ENCODE measurements at places on chromosomes 11 and 22.

GRCh38 chr11:132284048-132284447 lies 913.6 kb downstream of the NTM start:
- DNase-seq, result no peak

DNA sequence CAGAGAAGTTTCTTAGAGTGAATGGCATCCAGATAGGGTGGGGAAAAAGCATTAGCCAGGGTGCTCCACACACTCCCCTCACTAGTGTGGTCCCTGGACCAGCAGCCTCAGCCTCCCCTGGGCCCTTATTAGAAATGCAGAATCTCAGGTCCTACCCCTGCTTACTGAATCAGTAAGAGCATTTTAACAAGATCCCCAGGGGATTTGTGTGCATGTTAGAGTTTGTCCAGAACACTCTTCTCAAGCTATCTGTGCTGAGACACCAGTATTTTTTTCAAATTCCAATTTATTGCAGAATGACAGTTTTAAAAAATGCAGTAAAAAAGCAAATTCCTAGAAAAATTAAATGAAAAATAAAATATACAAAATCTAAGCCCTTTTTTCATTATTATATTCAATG lies 123.1 kb downstream of the MIAT start:
- no peak for DNase-seq

DNA sequence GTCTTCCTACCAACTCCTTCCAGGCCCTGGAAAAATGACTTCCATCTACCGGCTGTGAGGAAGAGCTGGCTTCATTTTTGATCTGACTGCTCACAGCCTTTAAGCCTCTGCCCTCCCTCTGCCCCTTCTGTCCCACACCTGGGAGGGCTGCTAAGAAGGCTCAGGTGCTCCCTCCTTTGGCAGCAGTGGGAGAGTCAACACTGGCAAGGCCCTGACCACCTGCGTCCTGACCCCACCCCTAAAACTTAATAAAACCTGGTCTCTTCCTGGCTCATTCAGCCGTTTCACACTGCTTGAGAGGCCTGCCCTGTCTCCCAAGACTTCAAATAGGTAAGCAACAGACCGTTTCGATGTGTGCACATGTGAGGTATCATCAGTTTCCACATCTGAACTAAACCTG lies 52.1 kb upstream of the NFRKB start:
- no peak for DNase-seq

- no peak for DNase-seq
These were observed 86.6 kb downstream of the CLPB start for GRCh38 chr11:72347691-72348090.

DNA sequence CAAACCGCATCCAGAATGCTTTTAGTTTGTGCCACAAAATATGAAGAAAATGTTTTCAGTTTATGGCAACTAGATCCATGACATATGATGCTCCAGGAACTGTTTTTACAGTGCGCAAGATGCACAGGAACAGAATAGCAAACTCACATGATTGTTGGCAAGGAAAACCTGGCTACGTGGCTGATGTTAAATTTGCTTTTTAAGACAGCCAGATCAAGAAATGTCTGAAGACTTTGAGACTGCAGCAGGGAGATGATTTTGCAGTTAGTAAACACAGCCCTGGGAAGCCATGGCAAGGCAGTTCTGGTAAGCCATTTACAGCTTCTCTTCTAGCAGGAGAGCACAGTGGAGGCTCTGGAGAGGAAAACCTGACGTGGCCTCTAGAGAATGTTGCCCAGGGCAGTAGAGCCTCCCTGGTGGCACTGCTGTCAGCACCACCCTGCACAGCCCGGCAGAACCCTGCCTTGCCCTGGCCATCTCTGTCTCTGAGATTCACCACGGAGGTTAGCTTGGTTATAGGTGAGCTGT lies 69.8 kb upstream of the TNRC6B start:
- DNase-seq, result peak; percentile 27

DNA sequence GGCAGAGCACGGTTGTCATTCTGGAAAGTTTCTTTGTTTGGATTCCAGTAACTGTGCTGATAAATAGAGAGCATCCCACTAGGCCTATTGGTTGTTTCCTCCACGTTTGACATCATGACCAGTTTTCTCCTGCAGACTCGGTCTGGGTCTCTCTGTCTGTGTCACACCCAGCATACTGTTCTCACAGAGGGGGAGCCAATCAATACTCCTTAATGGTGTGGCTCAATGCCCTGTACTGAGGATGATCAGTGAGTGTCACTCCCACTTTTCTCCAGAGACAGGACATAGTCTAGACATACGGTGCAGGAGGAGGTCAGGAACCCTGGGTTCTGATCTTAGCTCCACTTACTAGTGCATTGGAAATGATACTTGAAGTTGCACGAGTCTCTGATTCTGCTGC lies 88.2 kb upstream of the BLID start:
- no peak for DNase-seq

DNA sequence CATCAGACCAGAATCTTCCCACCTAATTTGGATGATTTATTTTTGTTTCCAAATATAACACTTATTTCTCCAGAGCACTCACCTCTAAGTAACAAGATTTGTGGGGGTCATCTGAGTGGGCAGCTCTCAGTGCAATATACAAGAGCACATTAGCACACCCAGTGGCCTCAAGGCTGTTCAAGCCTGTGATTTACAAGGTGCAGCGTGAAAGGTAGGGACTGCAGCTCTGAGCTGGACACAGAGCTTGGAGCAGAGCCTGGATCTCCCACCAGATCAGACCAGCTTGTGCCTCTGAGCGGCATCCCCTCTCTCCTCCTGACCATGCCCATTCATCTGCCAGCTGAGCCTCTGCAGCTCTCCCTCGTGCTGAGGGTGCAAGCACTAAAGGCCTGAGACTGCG lies 323.3 kb upstream of the ZC3H12C start:
- DNase-seq, result no peak

- no peak for DNase-seq
These were observed 4.1 kb downstream of the TRABD start for GRCh38 chr22:50189849-50190181.

- no peak for DNase-seq
These were observed 34.9 kb upstream of the ACER3 start for GRCh38 chr11:76825726-76826396.

GRCh38 chr11:45324459-45324858 lies 38.3 kb upstream of the SYT13 start:
- no peak for DNase-seq

- DNase-seq, result no peak
These were observed 21.5 kb downstream of the SPTBN2 start for GRCh38 chr11:66707486-66707885.

- DNase-seq, result no peak
These were observed 114.1 kb downstream of the LARGE1 start for GRCh38 chr22:33806191-33806590.

GRCh38 chr11:110955776-110956175 lies 243.5 kb upstream of the ARHGAP20 start:
- DNase-seq, result no peak

GRCh38 chr22:34429314-34429713 lies 509.0 kb upstream of the LARGE1 start:
- DNase-seq, result no peak

GRCh38 chr22:46579751-46580449 lies 40.3 kb upstream of the GRAMD4 start:
- no peak for DNase-seq

GRCh38 chr22:42752230-42752746 lies 31.6 kb upstream of the A4GALT start:
- no peak for DNase-seq

DNA sequence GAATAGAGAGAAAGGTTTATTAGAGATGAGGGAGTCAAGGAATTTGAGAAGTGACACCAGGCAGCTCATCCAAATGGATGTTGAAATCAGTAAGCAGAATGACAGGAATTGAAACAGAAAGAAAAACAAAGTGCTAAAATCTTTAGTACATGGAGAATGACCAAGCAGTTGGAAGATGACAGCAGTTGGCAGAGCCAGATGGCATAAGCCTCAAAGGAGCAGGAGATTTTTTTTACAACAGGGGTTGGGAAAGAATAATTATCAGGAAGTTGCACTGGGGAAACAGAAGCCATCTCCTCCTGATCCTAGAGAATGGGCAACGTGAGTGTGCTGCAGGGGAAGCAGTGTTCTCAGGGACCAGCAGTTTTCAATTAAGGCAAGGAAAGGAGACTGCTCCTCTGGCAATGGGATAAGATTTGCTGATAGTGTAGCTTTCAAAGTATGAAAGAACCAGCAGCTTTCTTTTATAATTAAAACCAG lies 28.9 kb downstream of the RAB39A start:
- no peak for DNase-seq

DNA sequence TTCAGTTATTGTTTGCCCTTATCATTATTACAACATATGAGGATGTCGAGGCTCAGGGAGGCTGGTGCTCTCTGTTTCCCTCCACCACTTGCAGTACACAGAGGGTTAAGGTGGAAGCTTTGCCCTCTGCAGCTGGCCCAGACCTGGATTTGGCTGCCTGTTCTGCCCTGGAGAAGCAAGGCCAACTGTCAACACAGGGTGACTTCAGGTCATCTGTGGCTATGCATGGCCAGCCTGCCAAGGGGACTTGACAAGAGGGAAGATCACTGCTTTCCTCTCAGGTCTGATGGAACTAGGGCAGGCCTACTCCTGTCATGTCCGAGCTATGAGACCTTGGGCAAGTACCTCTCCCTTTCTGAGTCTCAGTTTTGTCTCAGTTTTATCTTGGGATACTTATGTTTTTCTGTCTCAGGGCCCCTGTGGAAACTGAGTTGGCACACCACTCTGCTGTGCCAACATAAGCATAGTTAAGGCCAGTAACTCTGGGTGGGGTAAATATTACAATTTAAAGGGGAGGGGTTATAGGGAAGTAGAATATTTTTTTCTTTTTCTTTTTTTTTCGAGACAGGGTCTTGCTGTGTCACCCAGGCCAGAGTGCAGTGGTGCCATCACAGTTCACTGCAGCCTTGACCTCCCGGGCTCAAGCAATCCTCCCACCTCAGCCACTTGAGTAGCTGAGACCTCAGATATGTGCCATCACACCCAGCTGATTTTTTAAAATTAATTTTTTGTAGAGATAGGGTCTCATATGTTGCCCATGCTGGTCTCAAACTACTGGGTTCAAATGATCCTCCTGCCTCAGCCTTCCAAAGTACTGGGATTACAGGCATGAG lies 2.4 kb upstream of the THRSP start:
- no peak for DNase-seq

DNA sequence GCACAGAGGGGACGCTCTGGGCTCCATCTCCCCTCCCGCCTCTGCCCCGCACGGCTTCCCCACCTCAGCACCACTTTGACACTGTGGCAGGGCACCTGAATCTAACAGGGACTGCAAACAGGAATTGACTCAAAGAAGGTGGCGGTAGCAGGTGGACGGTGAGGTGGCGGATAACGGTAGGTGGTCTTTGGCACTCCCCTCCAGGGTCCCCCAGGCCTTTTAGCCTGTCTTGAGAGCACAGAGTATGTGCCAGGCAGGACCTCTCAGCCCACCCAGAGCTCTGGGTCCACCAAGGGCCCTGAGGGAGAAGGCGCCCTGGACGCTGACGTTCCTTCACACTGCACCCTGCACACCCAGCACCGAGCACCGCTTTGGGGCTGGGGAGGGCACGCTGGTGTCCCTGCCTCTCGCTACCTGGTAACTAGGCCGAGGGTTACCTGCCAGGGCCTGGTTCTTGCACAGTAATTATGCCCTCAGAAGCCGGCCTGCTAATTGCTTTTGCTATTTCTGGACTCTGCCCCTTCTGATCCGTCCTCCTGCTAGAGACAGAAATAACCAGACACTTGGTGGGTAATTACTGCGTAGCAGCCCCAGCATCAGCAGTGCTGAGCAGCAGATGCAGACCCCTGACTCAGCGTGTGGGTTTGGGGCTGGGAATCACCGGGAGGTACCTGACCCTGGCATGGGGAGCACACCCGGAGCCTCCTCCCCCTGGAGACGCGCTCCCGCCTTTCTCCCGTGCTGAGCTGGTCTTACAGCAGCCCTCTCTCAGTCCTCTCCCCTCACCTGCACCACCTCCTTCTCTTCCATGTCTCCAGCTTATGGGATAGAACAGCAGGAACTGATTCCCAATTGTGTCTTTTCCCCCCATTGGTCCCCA lies 103.3 kb upstream of the B3GAT1 start:
- peak; percentile 5 for DNase-seq

DNA sequence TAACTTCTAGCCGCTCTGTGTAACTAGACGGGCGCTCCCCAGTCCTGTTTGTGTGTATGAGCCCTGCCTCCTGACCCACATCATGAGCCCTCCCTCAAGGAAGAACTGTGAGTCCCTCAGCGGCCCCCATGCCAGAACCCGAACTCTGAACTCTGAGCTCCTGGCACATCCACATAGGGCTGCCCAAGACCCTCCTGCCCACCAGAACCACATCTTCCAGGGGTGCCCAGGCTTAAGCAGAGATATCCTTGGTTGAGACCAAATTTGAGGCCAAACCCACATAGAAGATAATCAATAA lies 3.0 kb downstream of the TRIM29 start:
- no peak for DNase-seq

- no peak for DNase-seq
These were observed 415 bp downstream of the CENATAC start for GRCh38 chr11:118998388-118998717.

DNA sequence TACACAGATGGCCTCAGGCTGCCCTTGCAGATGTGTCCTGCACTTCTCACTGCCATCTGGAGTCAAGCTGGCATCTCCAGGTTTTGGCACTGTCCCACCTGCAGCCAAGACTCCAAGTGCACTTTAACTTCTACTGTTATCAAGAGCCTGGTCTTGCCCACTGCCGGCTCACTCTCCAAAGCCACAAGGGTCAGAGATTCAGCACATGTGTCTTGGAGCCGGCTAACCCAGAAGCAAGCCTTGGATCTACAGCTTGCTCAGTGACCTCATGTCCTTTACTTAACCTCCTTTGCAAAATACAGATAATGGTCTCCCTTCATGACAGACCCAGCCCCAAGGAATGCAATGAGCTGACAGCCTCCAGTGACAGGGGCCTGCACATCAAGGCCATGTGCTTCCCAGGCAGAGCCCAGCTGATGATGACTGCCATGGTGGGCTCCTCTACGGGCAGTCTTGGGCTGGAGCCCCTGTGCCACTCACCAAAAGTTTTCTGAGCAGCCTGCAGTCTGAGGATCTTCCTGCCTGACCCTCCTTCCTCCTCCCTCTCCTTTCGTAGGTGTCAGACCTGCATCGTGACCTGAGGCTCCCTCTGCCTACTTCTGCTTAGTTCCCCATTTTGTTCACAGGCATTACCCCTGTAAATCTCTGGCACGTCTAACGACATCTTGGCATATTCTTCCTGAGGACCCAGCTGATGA lies 9.0 kb downstream of the TP53AIP1 start:
- no peak for DNase-seq
